Fibroblast of villous mesenchyme (primary cell): ENCODE measurements at places on chromosomes 12 and 14. TPM values are rescaled to one million over a fixed set of nuclear protein-coding genes. Genes with fewer than 3 reads are reported as not detected.

Gene KRT5
- total RNA-seq: under 0.01 and 0.32 TPM in 2 replicates

DNA sequence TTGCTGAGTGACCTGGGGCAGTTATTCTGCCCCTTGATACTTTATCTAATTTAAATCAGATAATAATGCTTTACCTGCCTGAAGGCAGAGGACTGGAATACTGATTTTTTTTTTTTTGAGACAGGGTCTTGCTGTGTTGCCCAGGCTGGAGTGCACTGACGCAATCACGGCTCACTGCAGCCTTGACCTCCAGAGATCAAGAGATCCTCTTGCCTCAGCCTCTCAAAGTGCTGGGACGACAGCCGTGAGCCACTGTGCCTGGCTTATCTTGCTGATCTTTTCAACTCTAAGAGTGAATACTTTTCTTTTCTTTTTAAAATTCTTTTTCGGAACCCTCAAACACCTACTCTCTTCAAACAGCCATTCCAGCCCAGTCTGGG, 699 bp upstream of the B4GALNT3 start:
- DNase-seq: no peak

Gene PPP2R5C
- total RNA-seq: 87.3 and 114 TPM in 2 replicates

GRCh38 chr12:121789233-121789781, 4.2 kb downstream of the RHOF start:
- DNase-seq: no peak

DNA sequence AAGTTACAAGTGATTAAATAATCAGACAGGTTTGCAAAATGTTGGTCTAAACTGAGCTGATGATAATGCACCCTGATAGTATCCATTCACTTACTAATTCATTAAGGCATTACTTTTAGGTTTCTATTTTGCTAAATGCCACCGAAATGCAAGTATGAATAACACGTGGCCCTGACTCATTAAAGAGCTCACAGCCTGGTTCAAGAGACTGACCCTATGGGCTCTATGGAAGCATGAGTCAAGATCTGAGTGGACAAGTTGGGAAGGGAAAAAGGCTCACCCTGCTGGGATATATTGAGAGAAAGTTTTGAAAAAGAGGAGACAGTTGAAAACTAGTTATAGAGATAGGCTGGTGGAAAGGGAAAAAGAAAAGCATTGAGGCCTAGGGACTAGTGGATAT, 14.8 kb upstream of the LRRC9 start:
- no peak for DNase-seq

DNA sequence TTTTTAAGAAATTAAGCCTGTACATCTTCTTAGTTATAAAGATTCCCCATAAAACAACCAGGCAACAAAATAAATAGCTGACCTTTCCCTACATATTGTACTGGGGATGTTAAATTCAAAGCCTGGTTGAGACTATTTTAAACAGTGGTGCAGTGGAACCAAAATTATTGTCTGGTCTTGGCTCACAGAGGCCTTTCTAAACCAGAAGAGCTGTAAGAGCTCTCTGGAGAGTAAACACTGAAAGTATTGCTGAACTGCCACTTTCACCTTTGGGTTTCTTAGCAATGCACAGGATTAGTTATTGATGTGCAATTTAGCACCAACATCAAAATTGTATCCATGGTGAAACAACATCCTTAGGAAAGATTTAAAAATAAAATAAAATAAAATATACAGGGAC, 20.6 kb downstream of the RACGAP1 start:
- DNase-seq: no peak

Gene ACOT2
- 26.8 and 48.0 TPM in 2 replicates for total RNA-seq

Gene TEX22
- total RNA-seq: under 0.01 and 0.32 TPM in 2 replicates

GRCh38 chr12:124053851-124054250, 80.8 kb downstream of the ZNF664 start:
- peak; percentile 76 for DNase-seq

GRCh38 chr14:83255727-83256090, 1722.1 kb upstream of the SEL1L start:
- no peak for DNase-seq

DNA sequence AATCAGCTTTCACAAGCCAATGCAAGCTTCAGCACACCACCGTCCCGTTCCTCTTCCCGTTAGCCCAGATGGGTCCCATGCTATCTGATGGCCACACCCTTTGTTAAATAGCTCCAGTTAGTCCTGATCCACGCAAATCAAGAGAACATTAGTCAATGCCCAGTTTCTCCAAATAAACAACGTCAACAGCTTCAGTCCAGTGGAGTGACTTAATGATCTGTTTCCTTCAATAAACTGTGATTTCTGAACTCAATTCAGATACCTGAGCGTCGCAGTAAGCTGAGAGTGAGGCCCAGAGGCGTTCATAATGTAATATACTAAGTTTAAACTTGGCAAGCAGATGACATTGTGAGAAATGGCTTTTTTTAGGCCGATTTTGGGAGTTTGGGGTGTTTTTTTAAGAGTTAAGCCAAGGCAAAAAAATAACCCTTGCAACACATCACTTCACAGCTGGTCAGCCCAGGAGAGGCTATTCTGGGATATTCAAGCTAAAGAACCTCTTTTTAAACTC, 112.3 kb downstream of the ZFP36L1 start:
- DNase-seq: peak; percentile 88

Gene CAPZA3
- total RNA-seq: not detected in 2 replicates

- DNase-seq: peak; percentile 91
These were observed 1.5 kb downstream of the CIPC start for GRCh38 chr14:77099425-77100167.

GRCh38 chr12:53059434-53060063, 9.7 kb downstream of the TNS2 start:
- DNase-seq: no peak

Gene BCL11B
- not detected in 2 replicates for total RNA-seq

Gene HRK
- under 0.01 TPM in 1 of 2 replicates, not detected in the other for total RNA-seq

DNA sequence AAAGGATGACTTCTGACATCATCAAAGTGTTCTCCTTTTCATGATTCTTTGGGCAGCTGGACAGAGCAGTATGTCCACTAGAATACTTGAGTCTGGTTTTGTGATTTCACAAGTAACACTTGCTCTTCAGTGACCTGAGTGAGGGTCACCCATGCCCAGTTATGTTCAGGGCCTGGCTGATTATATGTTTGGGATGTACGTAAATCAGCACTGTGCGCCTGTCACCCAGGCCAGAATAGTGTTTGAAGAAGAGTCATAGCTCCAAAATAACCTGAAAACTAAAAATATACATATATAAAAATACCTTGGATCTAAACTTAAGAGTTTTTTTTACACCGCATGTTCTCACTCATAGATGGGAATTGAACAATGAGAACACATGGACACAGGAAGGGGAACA, 3.8 kb downstream of the BICD1 start:
- DNase-seq: no peak

GRCh38 chr14:37057776-37058175, 114.6 kb downstream of the SLC25A21 start:
- no peak for DNase-seq

- DNase-seq: no peak
These were observed 34.2 kb downstream of the PTGER2 start for GRCh38 chr14:52348279-52348678.

DNA sequence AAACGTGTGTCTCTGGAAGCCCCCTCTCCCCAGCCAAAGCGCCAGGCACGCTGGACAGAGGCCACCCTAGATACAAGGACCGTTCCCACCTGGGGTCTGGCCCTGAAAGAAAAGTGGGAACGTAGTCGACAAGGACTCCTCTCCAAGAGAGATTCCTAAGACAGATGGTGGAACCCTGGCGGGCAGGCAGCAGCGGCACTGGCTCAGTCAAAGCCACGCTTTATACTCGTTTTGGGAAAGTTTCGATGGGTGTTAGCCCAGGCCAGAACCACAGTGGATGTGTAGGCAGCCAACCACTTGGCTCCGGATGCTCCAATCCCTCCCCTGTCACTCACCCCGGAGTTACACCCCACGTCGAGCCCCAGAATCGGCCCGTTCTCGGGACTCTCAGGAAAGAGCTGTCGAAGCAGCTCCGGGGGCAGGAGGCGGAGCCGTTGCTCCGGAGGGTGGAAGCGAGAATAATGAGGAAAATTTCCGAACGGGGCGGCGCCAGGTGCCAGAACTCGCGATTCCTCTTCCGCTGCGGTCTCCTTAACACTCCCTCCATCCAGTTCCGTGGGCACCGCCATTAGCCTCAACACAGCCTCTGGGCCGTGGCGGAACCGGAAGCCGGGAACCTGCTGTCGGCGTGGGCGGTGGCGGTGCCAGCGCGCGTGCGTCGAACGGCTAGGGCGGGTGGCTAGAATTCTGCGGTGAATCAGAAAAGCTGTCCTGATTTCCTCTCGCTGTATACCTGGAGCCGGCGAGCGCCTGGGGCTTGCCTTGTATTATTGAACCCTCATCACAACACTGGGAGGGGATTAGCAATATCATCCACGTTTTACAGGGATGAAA, at the start of gene BCDIN3D:
Gene BCDIN3D (minus strand): TSS at position 588 of the 834 bp plus-strand sequence. CDS start 19 bp downstream, at position 569.
- DNase-seq: peak; percentile 94
